ENCODE measurements at places on chromosomes 6 and 20. TPM values are rescaled to one million over a fixed set of nuclear protein-coding genes. Genes with fewer than 3 reads are reported as not detected.

Gene TOX2
- 1.5 TPM for total RNA-seq

Gene HDGFL1
- not detected for total RNA-seq

Gene ID4
- total RNA-seq = 38.2 TPM

Gene CSNK2A1
- 108 TPM for total RNA-seq

Gene SLC22A2
- total RNA-seq = not detected

Gene MOG
- 2.4 TPM for total RNA-seq

Gene DEFB124
- not detected for total RNA-seq

Gene C6orf132
- total RNA-seq = 0.64 TPM

Gene GRIK2
- 17.2 TPM for total RNA-seq

Gene CALHM6
- total RNA-seq = 4.8 TPM

Gene FAXC
- total RNA-seq = 0.06 TPM

Gene CENPQ
- total RNA-seq = 4.1 TPM

Gene TCF15
- 6.4 TPM for total RNA-seq

Gene DEF6
- total RNA-seq = 2.6 TPM

Gene LY6G6C
- not detected for total RNA-seq

Gene PNPLA1
- total RNA-seq = not detected

Gene CFAP206
- 0.31 TPM for total RNA-seq

Gene GSTA2
- not detected for total RNA-seq

Gene HS3ST5
- total RNA-seq = not detected

Measured in right cardiac atrium (tissue), 5 donors.